ENCODE measurements at places on chromosomes 3 and 15.

- DNase-seq, result no peak
These were observed 16.6 kb upstream of the PARP6 start for GRCh38 chr15:72288796-72289596.

- no peak for DNase-seq
These were observed 581.9 kb upstream of the ZNF717 start for GRCh38 chr3:76367281-76367680.

DNA sequence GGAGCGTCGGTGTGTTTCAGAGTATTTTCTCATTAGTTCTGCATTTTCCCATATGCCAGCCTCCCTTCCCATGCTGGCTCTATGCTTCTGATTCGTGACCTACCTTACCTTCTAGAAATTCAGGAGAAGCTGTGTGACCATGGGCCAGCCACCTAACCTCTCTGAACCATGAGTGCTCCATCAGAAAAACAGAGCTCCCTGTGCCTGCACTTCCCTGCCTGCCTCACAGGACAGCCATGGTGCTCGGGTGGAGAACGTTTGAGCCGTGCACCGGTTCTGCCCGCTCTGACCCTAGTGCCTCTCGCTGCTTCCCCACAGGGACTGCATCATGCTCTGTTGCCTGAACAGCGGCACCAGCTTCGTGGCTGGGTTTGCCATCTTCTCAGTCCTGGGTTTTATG, 74.5 kb upstream of the SLC6A1 start:
- no peak for DNase-seq

GRCh38 chr3:30649572-30650318, 43.3 kb downstream of the TGFBR2 start:
- DNase-seq, result no peak

DNA sequence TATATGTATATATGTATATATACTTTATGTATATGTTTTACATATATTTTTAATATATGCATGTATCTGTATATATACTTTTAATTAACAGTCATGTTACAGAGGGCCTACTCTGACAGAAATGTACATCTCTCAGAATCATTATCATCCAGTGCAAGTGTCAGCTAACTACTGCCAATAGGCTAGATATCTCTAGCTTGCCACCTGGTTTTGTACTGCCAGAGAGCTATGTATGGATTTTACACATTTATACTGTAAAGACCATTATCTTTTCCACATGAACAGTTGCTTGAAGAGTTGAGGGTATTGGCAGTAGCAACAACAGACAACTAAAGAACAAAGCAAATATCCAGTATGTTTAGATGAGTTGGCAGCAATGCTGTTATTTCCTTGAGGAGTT, 99.7 kb upstream of the VGLL3 start:
- DNase-seq, result no peak

- DNase-seq, result no peak
These were observed 63.9 kb downstream of the CHAC1 start for GRCh38 chr15:41017066-41017735.

DNA sequence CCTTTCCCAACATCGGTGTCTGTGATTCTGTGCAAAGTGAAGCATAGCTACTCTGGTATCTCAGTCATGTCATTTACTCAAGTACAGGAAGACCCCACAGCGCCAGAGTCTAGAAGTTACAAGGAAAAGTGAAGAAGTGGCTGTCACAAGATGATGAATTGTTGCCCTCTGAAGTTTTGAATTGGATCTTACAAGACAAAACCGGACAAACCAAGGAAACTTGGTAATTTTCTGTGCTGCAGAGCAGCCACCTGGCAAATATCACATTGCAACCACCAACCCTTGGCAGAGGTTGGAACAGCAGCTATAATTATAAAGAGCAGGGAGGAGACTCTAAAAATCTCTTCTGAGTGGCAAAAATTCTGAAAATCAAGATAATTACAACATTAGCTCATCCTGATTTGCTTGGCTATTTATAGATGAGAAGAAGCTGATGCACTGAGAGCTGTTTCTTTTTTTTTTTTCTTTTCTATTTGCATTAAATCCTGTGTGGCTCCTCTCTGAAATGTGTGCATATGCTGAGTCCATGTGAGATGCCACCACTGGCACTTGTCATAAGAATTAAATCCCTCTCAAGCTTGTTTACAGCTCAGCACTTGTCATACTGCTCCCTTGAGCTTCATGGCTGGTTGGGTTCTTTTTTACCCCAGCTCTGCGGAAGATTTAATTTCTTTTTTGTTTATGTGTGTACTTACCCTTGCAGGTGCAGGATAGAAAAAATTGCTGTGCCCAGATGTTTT, 68.0 kb upstream of the MNS1 start:
- DNase-seq, result no peak

- no peak for DNase-seq
These were observed 72.3 kb downstream of the PIAS1 start for GRCh38 chr15:68126396-68126795.

DNA sequence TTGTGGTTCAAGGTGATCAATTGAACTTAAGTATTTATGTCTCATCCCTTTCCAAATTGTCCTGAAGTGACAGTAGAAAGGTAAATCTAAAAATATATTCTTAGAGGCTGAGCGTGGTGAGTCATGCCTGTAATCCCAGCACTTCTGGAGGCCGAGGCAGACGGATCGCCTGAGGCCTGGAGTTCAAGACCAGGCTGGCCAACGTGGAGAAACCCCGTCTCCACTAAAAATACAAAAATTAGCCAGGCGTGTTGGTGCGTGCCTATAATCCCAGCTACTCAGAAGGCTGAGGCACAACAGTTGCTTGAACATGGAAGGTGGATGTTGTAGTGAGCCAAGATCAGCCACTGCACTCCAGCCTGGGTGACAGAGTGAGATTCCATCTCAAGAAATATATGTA, 226.6 kb downstream of the DPH6 start:
- no peak for DNase-seq

- DNase-seq, result no peak
These were observed 139.3 kb downstream of the TNIK start for GRCh38 chr3:171320750-171321558.

DNA sequence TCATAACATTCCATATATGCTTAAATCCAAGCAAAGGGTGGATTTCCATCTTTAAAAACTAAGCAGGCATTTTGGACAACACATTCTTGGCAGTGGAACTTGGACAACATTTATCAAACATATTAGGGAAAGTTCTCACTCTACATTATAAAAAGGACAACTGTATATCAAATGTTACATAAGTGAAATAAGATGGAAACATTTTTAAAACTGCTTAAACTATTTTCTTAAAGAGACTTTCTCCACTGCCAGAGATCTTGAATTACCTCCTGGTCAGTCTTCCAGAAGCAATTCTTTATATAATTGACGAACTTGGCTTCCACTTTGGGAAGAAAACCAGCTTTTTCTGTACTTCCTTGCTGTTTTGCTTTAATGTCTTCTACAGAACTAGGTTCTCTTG, 109.3 kb downstream of the NEO1 start:
- no peak for DNase-seq

DNA sequence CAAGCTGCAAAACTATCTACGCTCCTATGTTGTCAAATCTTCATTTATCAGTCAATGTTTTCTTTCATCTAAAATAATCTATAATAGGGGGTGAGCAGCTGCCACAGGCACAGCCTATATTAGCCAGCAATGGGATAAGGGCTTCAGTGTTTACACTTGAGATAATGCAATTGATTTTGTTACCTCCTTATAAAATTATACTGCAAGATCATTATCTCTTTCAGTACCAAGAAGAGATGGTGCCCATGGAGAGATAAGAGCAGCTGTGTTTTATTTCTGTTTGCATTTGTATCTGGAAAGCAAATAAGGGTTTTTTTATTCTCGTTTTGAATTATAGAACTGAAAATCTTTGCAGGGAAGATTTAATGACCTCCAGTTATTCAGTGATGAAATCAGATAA, 68.9 kb downstream of the PLD1 start:
- peak; percentile 77 for DNase-seq

DNA sequence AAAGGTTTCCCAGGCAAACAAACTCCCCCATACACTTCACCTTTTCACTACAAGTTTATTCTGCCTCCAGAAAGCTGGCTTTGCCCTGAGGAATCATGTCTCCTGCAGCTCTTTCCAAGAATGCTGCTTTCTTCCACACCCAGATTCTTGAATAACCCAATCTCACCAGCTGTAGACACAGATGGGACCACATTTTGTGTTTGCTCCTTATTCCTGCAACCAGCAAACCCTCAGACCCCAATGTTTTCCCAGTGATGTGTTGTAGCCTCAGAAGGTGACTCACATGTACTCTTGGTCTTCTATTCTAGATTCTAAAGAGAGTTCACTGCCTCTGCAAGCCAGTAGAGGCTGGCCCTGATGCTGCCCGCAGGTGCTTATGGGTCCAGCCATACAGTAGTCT, 23.6 kb upstream of the TRIM59 start:
- no peak for DNase-seq

GRCh38 chr3:160180581-160181216, 44.5 kb upstream of the C3orf80 start:
- no peak for DNase-seq

GRCh38 chr3:12796171-12797123, at the start of gene CAND2:
Gene CAND2, plus strand, starts transcription at chr3:12796680. Its CDS starts 41 bp downstream, at chr3:12796721.
- peak; percentile 8 for DNase-seq

- DNase-seq, result no peak
These were observed 138.0 kb upstream of the UBE2E1 start for GRCh38 chr3:23667536-23668429.

GRCh38 chr3:148882288-148882687, 17.2 kb downstream of the CPA3 start:
- no peak for DNase-seq

DNA sequence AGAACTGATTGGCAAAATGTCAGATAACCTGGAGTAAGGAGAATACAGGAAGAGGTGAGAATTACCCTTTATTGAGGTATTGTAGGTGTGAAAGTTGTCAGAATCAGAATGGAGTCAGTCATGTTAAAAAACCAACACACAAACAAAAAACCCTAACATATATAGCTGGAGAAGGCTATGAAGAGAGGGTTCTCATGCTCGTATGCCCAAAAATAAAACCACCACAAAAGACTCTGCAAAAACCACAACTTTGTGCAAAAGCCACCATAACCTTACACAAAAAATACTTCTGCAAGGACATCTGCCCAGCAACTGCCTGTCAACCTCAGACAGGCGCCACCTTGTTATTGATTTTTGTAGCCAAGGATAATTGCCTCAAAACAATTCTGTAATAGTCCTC, 136.0 kb downstream of the CD47 start:
- no peak for DNase-seq

All from NCI-H1930 (cell line).